ENCODE measurements at places on chromosomes 13 and 19. TPM values are rescaled to one million over a fixed set of nuclear protein-coding genes. Genes with fewer than 3 reads are reported as not detected.
A peak's percentile ranks its signal among the peaks of the same experiment; 100 is the strongest.

DNA sequence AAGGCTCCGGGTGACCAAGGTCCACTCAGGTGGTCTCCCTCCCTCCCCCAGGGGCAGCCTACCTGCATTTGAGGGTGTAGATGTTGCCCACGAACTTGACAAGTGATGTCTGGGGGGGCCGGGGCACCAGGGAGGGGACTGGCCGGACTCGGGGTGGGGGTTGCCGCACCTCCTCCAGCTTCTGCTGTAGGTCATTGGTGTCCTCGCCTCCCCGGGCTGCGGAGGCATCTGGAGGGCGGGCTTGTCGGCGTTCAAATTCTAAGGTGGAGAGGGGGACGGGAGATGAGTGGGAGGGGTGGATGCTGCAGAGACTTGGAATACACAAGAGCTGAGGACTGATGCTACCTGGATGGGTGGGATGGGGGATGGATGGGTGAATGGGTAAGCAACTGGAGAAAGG lies 5.3 kb upstream of the AKAP8L start:
- H3K36me3 ChIP-seq = peaks cover 43% of the 10 kb centered on the region
- no peak overlapping the region for H3K4me3 ChIP-seq
- H3K27me3 ChIP-seq = no peaks in the 10 kb centered on the region
- no peak overlapping the region for H3K27ac ChIP-seq
- DNase-seq = no peak
- peaks cover 10% of the 10 kb centered on the region for H3K4me1 ChIP-seq

DNA sequence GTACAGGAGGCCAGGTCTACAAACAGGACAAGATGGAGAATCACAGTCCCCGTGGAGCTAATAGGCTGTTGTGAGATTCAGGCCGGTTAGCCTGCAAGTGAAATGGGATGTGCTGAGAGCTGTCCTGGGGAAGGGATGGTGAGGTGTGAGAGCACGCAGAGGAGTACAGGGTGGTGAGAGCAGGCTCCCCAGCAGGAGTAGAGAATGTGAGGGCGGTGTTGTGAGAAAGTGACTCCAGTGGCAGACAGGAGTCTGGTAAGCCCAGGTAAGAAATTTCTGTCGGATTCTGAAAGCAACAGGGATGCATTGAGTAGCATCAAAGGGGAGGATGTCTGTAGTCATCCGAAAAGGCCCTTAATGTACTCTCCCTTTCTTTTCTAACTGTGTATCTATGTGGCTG lies 50.7 kb upstream of the GPR183 start:
- DNase-seq = peak; percentile 16
- no peaks in the 10 kb centered on the region for H3K27me3 ChIP-seq
- H3K36me3 ChIP-seq = peaks cover 84% of the 10 kb centered on the region
- H3K4me1 ChIP-seq = peaks cover 94% of the 10 kb centered on the region
- peak overlapping the region; percentile 93 for H3K27ac ChIP-seq
- H3K4me3 ChIP-seq = no peak overlapping the region

DNA sequence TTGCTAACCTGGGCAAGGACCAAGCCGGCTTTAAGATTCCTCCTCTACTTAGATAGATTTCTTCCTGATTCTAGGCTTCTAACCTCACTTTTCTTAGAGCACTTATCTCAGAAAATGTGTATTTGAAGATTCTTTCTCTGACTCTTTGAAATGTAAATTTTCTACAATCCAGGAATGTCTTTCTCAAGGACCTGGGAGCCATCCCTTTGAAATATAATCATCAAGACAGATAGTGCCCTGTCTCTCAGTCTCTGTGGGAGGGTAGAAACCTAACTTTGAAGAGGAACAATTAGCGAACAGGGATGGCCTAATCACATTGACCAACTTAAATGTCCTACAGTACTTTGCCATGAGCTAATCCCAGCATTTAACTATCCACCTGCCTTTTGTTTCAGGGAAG lies 1646.0 kb downstream of the PCDH9 start:
- H3K27me3 ChIP-seq = no peaks in the 10 kb centered on the region
- H3K4me1 ChIP-seq = no peaks in the 10 kb centered on the region
- H3K4me3 ChIP-seq = no peak overlapping the region
- no peak overlapping the region for H3K27ac ChIP-seq
- no peaks in the 10 kb centered on the region for H3K36me3 ChIP-seq

DNA sequence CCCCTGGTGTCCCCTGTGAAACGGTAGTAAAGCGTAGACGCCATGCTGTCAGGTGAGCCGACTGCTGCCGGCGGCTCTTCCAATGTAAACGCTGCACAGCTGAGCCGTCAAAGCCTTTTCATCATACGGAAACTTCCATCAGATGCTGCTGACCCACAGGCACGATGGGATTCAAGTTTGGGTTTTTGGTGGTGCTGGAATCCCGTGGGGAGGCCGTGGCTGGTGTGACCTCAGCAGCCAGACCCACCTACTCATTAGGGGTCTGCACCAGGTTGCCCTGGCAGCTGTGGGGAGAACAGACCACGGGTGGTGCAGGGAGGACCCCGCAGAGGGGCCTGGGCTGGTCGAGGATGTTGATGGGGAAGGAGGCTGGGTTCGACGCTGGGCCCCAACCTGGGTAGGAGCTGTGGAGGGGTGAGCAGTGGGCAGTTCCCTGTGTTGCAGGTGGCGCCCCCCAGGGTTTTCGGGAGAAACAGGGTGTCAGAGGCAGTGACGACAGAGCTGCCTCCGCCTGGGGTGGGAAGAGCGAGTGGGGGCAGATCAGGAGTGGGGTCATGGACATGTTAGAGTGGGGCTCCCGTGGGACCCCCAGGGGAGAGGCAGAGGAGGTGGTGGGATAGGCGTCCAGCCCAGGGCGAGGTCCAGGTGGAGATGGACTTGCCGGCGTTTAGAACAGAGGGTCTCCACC lies 6.6 kb downstream of the GRIN3B start:
- H3K4me3 ChIP-seq = no peak overlapping the region
- peaks cover 5% of the 10 kb centered on the region for H3K36me3 ChIP-seq
- no peaks in the 10 kb centered on the region for H3K4me1 ChIP-seq
- no peak overlapping the region for H3K27ac ChIP-seq

DNA sequence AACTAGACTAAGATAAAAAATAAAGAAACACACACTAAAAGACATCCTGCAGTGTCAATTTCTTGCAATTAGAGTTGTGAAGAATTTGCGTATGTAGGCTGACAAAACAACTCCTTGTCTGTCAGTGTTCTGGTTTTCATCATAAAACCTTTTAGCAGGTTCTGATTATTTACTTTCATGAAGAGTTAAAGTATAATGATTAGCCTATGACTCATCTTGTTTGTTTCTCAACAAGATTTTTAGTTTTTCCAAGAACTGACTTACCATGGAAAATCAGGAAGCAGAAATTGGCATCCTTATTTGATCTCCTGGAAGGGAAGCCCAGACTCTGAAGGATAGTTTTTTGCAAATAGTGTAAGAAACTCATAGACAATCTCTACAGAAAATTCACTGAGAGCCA lies 848.7 kb upstream of the PCDH9 start:
- DNase-seq = no peak
- no peaks in the 10 kb centered on the region for H3K36me3 ChIP-seq
- no peaks in the 10 kb centered on the region for H3K27me3 ChIP-seq
- H3K27ac ChIP-seq = no peak overlapping the region

- H3K27me3 ChIP-seq = no peaks in the 10 kb centered on the region
- H3K27ac ChIP-seq = peak overlapping the region; percentile 95
- peak overlapping the region; percentile 97 for H3K4me3 ChIP-seq
- peak; percentile 40 for DNase-seq
- peaks cover 35% of the 10 kb centered on the region for H3K4me1 ChIP-seq
Measured at GRCh38 chr13:48304143-48304876, 759 bp downstream of the RB1 start.

- DNase-seq = no peak
- H3K4me3 ChIP-seq = no peak overlapping the region
- no peak overlapping the region for H3K27ac ChIP-seq
- no peaks in the 10 kb centered on the region for H3K36me3 ChIP-seq
- H3K27me3 ChIP-seq = no peaks in the 10 kb centered on the region
Measured at GRCh38 chr19:57002710-57003109, 117.1 kb upstream of the USP29 start.

Gene SPC24
- 70.9 TPM for total RNA-seq

Gene IZUMO2
- not detected for total RNA-seq

Gene ADAMTSL5
- total RNA-seq = 1.3 TPM

DNA sequence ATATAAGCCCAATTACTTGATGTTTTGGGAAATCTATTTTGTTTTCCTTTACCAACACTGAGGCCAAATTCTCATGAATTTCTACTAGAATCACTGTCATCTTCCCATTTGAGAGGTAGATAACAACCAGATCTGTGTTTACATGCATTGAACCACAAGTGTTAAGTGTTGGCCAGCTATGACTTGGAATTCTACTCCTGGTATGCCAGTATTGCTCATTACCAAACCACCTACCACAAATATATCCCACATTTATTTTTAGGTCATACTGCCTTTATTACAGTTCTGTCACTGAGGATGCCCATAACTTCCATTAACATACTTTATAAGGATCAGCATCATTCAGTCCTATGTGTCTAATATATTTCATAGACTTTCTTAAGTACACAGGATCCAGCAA lies 328.9 kb downstream of the DIAPH3 start:
- no peaks in the 10 kb centered on the region for H3K27me3 ChIP-seq
- no peak overlapping the region for H3K27ac ChIP-seq
- no peak for DNase-seq
- H3K4me3 ChIP-seq = no peak overlapping the region
- H3K4me1 ChIP-seq = no peaks in the 10 kb centered on the region

Gene PALM3
- total RNA-seq = not detected

Gene C19orf18
- total RNA-seq = 0.29 TPM

DNA sequence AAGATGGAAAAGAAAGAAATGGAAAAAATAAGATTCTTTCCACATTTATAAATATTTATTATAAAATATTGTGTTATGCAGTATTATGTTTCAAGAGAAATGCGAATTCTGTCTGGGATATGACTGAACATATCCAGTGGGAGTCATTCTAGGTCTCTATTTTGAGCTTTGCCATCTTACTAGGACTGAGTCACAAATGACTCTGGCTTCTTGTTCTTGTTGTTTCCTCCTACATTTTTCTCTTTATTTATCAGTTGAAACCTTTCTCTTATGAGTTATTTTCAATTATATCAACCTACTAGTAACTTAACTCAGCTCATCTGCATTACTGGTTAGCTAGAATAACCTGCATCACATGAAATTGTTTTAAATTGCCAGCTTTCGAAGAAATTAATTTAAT lies 1247.3 kb downstream of the SLITRK1 start:
- no peak overlapping the region for H3K4me3 ChIP-seq
- H3K27ac ChIP-seq = no peak overlapping the region
- no peaks in the 10 kb centered on the region for H3K36me3 ChIP-seq
- DNase-seq = no peak
- H3K4me1 ChIP-seq = no peaks in the 10 kb centered on the region
- H3K27me3 ChIP-seq = no peaks in the 10 kb centered on the region

GRCh38 chr19:48991873-48992580 lies 1.1 kb downstream of the GYS1 start:
- peaks cover 47% of the 10 kb centered on the region for H3K4me1 ChIP-seq
- DNase-seq = no peak
- H3K4me3 ChIP-seq = peak overlapping the region; percentile 95
- peak overlapping the region; percentile 91 for H3K27ac ChIP-seq
- H3K27me3 ChIP-seq = no peaks in the 10 kb centered on the region

DNA sequence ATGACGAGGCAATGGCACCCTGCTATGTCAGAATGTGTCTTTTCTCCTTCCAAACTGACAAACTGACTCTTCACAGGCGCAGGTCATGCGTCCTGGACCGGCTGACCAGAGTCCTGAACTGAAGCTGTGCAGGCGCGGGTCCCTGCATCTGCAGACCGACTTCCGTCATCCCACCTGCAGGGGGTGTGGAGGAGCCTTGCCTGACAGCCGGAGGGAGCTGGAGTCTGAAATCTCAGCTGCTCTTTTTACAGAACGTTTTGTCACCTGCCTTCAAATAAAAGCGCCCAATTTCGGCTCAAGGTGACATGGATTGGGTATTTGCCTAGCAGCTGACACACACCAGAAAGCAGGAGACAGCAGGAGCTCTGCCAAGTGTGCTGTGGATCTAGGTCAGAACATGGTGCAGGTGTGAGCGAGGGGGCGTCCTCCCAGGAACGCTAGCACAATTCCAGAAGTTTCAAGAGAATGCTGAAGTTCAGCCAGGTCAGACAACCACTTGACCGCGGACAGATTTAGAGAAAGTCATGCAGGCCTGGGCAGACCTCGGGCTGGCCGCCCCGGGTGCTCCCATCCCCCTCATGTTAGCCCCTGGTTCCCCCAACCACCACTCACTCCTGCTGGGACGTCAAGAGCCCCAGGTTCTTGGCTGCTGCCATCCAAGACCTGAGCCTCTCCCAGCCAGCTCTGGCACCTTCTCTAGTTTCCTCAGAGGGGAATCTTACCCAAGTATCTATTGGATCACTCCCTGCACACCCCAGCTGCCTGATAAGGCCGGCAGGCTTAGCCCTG lies 32.8 kb downstream of the ELL start:
- peaks cover 49% of the 10 kb centered on the region for H3K4me1 ChIP-seq
- H3K36me3 ChIP-seq = no peaks in the 10 kb centered on the region
- DNase-seq = no peak
- H3K4me3 ChIP-seq = no peak overlapping the region
- no peaks in the 10 kb centered on the region for H3K27me3 ChIP-seq

Gene CGB5
- total RNA-seq = not detected

Gene LILRB1
- 1.2 TPM for total RNA-seq

DNA sequence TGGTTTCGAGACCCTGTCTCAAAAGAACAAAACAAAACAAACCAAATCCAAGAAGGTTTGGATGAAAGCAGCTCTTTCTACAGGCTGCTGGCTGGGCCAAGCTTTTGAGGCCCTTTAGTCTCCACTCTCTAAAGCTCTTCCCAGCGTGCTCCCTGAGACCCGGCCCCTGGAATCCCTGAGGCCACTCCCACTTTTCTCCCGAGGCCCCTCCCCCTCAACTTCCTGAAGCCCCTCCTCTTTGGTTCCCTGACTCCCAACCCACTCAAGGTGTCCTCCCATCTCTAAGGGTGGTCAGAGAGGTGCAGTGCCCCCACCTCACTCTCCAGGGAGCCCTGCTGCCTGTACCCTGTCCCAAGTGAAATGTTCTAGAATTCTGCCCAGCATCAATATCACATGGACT lies 10.6 kb downstream of the ERICH6B start:
- H3K36me3 ChIP-seq = no peaks in the 10 kb centered on the region
- no peaks in the 10 kb centered on the region for H3K4me1 ChIP-seq
- no peak overlapping the region for H3K27ac ChIP-seq
- H3K4me3 ChIP-seq = no peak overlapping the region
- no peak for DNase-seq

Gene ZBTB32
- total RNA-seq = 410 TPM

DNA sequence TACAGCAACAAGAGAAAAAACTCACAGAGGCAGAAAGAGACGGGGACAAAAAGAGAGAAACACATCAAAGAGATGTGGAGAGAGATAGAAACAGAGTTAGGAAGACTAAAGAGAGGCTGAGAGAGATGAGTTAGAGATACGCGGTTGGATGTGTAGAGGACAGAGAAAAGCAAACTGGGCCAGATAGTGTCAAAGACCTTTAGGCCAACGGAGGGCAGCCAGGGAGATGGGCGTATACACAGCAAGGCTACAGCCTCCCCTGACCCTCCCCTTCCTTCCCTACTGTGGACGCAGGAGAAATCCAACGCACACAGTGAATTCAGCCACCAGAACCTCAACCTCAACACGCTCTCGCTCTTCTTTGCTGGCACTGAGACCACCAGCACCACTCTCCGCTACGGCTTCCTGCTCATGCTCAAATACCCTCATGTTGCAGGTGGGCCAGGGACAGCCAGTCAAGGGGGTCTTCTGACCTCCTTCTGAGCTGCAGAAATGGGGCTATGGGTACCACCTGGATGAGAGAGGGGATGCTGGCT lies 18.7 kb downstream of the CYP2B6 start:
- no peak for DNase-seq
- no peaks in the 10 kb centered on the region for H3K36me3 ChIP-seq
- H3K27me3 ChIP-seq = peaks cover 33% of the 10 kb centered on the region
- no peak overlapping the region for H3K4me3 ChIP-seq
- no peaks in the 10 kb centered on the region for H3K4me1 ChIP-seq
- no peak overlapping the region for H3K27ac ChIP-seq

All from activated CD8-positive, alpha-beta T cell treated with anti-CD3 and anti-CD28 coated beads for 36 hours (primary cell).